ENCODE measurements at places on chromosomes 3 and 15.

DNA sequence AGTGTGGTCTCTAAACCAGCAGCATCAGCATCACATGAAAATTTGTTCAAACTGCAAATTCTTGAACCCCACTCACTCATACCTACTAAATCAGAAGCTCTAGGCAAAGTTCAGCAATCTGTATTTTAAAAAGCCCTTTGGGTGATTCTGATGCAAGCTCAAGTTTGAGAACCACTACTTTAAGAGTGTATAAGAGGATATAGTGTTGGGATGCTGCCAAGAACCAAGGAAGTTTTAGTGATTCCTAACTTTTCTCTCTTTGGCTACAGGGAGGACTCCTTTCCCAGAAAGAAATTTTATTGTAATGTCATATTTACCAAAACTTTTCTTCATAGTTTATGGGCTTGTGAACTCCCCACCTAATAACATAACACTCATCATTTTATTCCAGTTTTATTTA, 422.2 kb downstream of the TBC1D5 start:
- DNase-seq = no peak

- DNase-seq = no peak
Measured at GRCh38 chr3:52721002-52721729, 15.3 kb downstream of the SPCS1 start.

DNA sequence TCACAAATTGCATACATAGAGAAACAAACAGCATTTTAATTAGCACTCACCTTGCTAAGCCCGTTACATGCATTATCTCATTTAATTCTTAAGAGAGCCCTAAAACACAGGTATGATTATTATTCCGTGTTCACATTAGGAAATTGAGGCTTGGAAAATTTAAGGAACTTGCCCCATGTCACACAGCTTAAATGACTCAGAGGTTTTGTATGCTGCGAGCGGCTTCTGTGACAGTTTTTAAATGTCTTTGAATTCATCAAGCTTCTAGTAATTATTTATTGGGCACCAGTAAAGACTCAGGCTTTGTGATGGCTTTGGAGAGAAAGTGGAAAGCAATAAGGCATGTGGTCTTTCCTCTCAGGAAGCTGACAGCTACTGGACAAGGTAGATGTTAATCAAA, 166.7 kb upstream of the THBS1 start:
- DNase-seq = no peak

DNA sequence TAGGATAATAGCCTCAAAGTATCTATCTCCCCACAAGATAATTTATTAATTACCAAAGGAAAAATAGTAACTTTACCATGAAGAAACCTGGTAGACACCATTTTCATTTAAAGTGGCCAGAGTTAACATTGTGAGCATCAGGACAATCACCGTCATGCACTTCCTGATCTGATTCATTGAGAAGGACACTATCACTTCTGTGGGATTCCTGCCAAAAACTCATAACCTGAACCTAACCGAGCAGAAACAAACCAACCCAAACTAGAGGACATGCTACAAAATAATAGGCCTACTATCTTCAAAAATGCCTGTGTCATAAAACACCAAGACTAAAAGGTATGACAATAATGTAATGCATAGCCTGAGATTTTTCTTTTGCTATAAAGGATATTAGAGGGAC, 39.0 kb downstream of the FSIP1 start:
- no peak for DNase-seq

- peak; percentile 78 for DNase-seq
Measured at GRCh38 chr3:97821774-97822358, at the start of gene CRYBG3. Gene CRYBG3, plus strand, starts transcription at chr3:97822011. Its CDS starts 196 bp downstream, at chr3:97822207.

DNA sequence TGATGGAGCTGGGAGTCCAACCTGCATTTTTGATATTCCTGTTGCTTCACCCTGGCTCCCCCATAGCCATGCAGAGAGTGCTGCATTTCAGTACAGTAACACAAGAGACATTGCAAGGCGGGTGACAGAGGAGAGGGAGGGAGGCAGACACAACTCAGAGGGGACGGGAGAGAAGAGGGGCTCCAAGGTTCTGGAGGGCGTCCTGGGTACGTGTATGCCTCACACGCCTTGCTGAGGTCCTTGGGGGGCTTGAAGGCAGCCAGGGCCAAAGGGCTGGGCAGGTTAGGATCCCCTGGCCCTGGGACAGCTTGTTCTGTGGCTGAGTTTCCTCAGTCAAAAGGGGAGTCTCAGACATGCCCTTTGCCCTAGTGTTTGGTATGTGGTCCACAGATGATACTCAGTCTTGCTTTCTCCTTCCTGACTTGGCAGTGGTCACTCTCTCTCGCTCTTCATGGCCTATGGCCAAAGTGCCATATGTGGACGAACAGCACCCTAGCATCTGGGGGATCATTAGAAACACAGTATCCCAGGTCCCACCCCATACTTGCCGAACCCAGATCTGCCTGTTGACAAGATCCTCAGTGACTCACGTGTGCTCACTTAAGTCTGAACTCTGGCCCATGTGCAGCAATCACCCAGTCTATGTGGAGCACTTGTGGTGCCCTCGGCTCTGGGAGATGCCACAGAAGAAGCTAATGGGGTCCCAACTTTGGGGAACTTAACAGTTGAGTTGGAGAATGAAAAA, 52.9 kb downstream of the FGD5 start:
- DNase-seq = no peak

DNA sequence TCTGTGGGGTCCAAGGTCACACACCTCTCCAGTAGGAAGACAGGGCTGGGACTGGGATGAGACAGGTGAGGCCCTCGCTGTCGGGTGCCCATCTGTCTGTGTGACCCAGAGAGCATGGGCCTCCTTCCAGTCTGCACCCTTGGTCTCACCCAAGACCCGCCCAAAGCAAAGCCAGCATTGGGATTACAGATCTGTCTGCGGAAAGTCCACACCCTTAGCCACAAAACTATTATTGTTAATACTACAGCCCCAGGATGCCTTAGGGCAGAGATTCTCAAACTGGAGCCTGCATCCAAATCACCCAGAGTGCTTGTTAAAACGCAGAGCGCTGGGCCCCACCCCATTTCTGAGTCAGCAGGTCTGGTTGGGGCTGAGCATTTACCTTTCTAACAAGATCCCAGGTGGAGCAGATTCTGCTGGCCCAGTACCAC, 58.5 kb upstream of the ZNF148 start:
- no peak for DNase-seq

DNA sequence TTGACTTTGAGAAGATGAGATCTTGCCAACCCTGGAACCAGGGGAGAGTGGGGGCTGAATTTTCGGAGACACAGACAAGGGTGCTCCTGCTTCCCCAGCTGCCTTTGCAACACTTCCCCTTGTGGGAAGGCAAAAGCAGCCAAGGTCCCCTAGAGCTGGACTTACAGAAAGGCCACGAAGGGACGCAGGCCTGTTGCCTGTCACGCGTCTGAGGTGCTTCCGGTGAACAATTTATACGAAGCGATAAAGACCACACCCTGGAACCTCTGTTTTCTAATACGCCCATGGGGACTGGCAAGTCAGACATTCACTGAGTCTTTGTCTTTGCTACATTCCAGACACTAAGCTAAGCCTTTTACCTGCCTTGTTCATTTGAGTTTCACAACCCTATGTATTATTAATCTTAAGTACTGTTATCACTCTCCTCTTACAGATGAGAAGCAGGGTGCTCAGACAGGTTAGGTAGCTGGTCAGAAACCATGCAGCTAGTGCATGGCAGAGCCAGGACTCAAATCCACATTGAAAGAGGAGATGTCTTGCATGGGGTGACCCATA, 13.2 kb downstream of the MEGF11 start:
- DNase-seq = no peak

- no peak for DNase-seq
Measured at GRCh38 chr3:178112134-178112533, 424.1 kb upstream of the KCNMB2 start.

- no peak for DNase-seq
Measured at GRCh38 chr3:14929310-14930074, 17.9 kb upstream of the NR2C2 start.

DNA sequence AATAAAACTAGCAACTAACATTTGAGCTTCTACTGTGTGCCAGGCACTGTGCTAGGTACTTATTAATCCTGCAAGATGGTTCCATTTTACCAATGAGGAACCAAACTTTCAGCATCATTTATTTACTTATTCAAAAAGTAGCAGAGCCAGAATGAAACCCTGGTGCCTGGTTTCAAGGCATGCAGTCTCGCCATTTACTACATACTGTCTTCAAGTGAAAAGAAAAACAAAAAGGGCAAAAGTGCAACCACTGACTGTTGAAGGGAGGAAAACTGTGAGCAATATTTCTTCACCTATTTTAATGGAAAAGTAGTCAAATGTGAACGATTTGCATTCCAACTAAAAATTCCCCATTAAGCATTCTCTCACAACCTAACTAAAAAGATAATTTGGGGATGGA, 8.7 kb downstream of the DCUN1D1 start:
- DNase-seq = no peak

GRCh38 chr15:70932397-70932796, 39.8 kb downstream of the LRRC49 start:
- no peak for DNase-seq

- no peak for DNase-seq
Measured at GRCh38 chr15:71449363-71449762, 334.1 kb downstream of the THSD4 start.

DNA sequence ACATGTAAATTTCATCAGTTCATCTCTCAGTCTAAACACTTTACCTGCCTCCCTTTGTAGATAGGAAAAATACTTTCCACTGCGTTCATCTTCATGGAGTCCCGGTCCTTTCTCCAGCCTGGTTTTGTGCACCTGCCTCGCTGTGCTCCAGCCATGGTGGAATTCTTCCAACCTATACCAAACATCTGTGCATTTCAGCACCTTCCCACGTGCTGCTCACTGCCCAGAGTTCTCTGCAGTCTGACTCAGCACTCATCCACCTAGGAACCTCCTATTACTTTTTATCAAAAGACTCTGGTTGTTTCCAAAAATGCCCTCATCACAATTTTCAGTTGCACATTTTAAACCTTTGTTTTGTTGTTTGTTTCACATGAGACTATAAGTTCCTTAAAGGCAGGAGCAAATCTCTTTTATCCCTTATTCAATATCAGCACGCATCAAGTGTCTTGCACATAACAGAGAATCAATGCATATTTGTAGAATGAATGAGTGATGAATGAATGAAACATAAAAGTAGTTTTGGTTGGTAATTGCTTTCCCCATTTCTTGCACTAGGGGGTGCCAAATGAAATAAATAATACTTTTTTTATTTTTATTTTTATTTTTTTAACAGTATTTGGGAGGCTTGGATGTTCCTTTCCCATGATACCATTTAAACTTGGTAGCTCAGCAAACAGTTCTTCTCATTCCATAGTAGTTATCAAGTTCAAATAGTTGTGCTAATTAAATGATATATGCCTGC, 30.2 kb upstream of the ADAMTS9 start:
- DNase-seq = no peak
